ENCODE measurements at places on chromosomes 12 and 14. TPM values are rescaled to one million over a fixed set of nuclear protein-coding genes. Genes with fewer than 3 reads are reported as not detected.

DNA sequence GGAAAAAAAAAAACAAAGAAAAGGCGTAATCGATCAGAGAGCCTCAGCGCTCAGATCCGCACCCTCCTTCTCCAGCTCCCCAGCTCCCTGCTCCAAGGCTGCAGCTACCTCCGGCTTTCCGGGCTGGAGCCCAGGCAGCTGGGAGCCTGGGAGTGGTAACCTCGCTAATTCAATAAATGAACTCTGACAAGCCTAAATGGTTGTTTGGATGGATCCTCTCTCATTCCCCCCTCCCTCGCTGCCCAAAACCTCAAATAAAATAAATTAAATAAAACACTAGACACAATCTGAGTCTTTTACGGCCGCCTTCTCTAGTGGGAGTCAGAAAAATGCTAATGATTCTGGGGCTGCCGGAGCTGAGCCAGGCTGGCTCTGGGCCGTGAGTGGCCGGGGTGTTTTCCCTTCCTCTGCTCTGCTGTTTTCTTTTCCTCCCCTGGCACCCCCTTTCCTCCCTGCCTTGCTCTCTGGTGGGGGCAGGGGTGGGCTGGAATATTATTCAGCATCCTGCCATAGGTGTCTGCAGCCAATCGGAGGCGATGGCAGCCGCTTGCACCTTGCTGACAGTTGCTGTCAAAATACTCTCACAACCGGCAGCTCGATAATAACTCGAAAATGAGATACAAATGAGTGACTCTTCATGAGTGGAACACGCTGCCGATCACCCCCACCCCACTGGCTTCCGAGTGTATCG, 76.1 kb downstream of the RBM19 start:
- DNase-seq: no peak

- DNase-seq: no peak
These were observed 23.5 kb upstream of the CRADD start for GRCh38 chr12:93653712-93654111.

DNA sequence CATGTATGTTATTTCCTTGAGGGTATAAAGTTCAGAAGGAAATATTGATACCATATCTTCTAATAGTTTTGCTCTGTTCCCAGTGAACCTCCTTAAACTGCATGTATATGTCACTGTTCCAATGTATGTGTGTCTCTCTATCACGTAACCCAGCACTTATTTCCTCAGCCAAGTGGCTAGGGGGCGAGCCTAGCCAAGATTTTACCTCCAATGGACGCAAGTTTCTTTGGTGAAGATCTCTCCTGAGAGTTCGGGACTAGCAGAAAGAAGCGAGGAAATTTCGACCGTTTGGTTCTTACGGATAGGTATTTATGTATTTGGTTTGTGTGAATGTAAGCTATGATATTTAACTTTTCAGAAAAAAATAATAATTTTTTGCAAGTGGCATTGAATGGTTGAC, 2.5 kb downstream of the SFSWAP start:
- DNase-seq: no peak

DNA sequence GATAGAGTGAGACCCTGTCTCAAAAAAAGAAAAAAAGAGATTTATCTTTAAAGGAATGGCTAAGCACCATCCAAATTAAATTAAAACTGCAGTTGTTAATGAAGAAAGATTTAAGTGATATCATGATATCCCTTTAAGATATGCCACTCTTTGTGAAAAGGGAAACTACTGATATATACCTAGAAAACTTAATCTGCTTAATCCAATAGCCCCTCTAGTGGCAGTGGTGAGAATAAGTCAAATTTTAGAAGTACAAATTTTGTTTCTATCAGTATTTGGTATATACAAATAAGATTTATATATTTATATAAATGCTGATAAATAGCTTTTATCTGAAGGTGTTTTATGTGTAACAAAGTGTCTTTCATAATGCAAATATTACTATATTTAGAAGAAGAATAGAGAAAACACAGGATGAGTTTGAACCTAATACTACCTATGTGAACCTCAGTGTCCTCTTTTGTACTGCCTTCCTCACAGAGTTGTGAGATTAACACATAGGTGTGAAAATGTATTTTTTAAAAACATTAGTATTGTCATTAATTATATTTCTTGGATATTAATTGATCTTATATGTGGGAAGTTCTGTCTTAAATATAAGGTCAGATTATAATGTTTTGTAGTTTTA, 51.4 kb upstream of the GARIN2 start:
- DNase-seq: no peak

DNA sequence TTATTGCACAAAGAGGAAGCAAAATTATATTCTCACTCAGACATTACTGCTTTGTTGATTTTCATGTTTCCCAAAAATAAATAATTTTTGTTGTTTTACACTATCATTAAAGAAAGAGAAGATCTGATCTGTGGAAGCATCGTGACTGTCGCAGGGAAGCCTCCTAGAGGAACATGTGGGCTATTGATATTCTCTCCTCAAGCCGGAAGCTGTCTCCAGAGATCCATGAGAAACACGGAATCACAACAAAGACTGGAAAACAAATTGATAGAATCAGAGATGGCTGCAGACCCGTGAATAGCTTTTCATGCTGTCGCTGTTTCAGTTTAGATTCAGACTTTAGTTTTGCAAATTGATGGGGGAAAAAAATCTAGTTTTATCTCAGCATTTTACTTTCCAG, 235.2 kb upstream of the TMPO start:
- DNase-seq: no peak

GRCh38 chr14:68692916-68693771, 99.7 kb downstream of the ZFP36L1 start:
- DNase-seq: no peak

Gene PHETA1
- 11.9 TPM for polyA plus RNA-seq

DNA sequence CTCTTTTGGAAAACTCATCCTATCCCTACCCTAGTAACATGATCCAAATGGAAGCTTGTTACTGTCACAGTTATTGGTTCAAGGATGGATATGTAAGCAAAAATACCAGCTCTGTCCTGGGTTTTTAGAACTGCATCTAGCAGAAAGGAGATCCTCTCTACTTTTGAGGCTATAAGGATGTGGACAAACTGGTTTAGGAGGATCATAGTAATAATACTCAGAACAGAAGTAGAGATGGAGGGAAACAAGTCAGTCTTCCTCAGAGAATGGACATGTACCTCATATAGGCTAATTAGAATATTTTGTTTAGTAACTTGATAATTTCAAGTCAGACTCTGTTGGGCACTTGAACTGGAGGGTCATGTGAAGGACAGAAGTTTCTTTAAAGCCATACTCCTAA, 26.6 kb downstream of the FUT8 start:
- no peak for DNase-seq

DNA sequence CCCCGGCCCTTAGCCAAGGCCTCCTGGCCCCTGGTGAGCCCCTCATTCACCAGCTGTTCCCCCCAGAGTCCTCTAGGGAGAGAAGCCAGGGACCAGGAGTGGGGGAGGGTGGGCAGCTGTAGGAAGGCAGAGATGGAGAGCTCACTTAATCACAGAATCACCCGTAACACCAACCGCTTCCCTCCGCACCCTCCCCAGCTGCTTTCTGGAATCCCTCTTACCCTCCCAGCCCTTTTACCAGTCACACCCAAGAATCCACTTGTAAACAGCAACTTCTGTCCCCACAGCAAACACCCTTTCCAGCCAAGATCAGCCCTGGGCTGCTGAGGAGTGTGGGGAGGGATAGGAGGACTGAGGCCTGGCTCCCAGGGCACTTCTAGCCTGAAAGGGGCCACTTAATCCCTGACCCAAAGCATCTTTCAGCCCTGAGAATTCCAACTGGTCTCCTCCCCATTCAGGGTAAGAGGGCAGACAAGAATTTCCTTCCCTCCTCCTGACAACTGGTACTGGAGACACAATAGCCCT, 18.8 kb downstream of the NCKAP5L start:
- DNase-seq: no peak

Gene PPM1H
- 26.2 TPM for polyA plus RNA-seq

GRCh38 chr14:99885649-99885958, 92.4 kb downstream of the EML1 start:
- no peak for DNase-seq

DNA sequence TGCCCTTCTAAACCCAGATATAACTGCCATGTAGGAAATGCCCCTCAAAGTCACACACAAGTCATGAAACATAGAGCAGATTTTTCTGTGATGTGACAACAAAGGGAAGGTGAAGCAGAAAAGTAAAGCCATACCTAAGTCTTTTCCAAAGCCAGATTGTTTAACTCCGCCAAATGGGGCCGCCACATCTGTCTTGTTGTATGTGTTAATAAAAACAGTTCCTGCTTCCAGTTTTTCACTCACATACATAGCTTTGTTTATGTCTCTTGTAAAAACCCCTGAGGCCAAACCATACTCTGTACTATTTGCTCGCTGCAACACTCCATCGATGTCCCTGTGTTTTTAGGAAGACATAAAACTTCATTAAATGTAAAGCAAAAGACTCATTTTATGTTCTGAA, 40.3 kb downstream of the NOPCHAP1 start:
- DNase-seq: peak; percentile 7

DNA sequence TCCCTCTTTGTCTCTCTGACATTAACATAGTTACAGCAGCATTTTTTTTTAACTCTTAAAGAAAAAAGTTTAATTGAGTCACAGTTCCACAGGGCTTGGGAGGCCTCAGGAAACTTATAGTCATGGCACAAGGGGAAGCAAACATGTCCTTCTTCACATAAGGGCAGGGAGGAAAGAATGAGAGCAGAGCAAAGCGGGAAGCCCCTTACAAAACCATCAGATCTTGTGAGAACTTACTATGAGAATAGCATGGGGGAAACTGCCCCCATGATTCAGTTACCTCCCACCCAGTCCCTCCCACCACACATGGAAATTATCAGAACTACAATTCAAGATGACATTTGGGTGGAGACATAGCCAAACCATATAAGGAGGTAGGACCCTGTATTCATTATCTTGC, 96.2 kb downstream of the PLBD1 start:
- no peak for DNase-seq

Gene LACRT
- polyA plus RNA-seq: not detected

GRCh38 chr12:120630104-120630892, 10.1 kb upstream of the CABP1 start:
- DNase-seq: no peak

Gene MSRB3
- polyA plus RNA-seq: 23.9 TPM

Gene NYNRIN
- polyA plus RNA-seq: 47.9 TPM

DNA sequence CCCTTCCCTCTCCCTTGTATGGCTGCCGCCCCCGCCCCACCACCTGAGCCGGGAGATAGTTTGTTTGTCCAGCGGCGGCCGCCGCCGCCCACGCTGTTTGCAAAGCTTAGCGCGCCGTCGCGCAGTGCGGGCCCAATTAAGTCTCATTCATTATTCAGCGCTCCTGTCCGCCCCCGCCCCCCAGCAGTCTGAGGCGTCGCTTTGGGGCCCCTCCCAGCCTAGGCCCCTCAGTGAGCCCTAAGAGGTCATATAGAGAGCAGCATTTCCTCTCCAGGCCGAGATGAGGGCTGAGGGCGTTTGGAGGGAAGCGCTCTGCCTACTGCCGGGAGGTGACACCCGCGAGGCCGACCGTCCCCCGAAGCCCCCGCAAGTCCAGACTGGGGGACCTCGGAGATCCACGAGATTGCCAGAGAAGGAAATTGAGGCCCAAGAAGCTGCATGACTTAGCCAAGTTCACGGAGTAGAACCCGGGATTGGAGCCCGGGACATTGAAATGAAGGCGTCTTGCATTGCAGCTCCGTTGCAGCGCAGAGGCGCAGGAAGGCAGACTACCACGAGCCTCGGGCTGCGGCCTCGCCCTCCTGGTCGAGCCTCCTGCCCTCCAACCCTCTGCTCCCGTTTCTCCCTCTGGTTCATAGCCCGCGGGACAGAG, at the start of gene DNAJC22:
TSS of gene DNAJC22 (plus strand) at position 230 of the 652 bp plus-strand sequence. CDS start 1,985 bp downstream, outside the sequence.
- DNase-seq: no peak

DNA sequence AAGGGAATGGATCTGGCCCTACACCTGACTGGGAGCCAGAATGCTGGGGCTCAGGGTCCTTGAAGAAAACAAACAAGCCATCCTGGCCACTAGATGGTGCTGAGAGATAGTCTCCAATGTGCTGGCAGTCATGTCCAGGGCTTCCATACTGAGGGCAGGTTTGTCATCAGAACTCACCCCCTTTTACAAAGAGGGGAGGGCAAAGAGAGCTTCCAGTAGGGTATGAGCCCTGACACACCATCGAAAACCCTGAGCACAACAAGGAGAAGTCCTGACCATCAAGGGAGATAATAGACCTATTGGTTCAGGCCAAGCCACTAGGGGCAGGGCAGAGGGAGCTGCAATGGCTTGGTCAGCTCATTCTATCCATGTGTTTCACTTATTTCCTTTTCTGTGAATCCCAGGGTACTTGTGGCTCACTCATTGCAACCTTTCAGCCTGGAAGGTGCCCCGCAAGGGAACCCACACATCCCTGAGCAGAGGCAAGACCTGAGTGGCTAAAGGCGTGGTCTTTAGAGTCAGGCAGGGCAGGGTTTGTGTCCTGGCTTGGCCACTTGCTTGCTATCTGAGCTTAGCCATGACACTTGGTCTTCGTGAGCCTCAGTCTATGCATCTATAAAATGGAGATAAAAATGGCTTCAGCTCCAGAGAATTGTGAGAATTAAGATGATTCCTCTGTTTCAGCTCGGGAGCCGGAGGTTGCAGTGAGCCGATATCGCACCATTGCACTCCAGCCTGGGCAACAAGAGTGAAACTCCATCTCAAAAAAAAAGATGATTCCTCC, 6.2 kb upstream of the PLEKHH1 start:
- no peak for DNase-seq

DNA sequence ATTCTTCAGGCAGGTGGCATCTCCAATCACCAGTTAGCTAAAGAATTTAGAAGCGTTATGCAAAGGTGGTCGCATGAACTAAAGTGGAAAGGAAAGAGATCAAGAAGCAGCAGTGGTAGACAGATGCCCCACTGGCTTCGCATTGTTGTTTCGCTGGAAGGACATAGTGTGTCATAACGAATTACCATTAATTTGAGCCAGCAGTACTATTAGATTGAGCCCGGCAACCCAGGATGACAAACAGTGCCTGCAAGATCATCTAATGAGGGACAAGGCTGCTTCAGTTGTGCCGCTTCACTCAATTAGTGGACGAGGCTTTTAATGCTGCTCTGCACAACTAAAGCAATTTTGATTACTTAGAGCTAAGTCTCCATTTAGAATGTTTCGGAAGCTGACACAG, 274.5 kb upstream of the SOX5 start:
- no peak for DNase-seq

Gene RBMS2
- 34.6 TPM for polyA plus RNA-seq

Gene ZBTB39
- 11.2 TPM for polyA plus RNA-seq

GRCh38 chr14:74142523-74142922, 57.8 kb downstream of the LIN52 start:
- no peak for DNase-seq

DNA sequence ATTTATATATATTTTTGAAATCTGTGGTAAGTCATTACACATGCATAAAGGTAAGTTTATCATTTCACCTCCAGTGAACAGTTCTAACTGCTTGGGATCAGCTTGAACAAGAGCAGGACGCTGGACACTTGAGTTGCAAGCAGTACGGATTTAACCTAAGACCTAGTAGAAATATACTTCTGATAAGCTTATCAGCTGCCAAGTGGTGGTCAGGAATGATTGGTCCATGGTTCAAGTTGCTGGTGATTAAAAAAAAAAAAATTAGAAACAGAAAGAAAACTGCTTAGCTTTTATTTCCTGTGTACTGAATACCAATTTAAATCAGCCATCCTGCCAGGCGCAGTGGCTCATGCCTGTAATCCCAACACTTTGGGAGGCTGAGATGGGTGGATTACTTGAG, 88.6 kb downstream of the AEBP2 start:
- no peak for DNase-seq

Data from left renal cortex interstitium (tissue), 4 donors.